ENCODE measurements at places on chromosomes 13 and 19. TPM values are rescaled to one million over a fixed set of nuclear protein-coding genes. Genes with fewer than 3 reads are reported as not detected.
A peak's percentile ranks its signal among the peaks of the same experiment; 100 is the strongest.

DNA sequence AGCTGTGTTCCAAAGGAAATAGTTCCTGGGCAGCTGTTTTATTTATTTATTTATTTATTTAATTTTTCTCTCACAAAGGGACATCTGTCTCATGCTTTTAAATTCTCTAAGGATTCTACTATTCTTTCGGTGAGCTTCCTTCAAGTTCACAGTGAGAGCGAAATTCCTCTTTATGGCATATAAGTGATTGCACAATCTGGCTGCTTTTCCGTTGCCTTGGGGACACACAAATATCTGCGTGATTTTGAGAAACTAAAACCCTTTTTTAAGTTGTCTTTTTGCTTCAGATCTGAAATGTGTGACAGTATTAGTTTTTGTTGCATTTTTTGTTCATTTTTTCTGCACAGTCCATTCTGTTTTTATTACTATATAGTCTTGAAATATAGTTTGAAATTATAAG lies 19.2 kb downstream of the ZNF486 start:
- no peak for DNase-seq

DNA sequence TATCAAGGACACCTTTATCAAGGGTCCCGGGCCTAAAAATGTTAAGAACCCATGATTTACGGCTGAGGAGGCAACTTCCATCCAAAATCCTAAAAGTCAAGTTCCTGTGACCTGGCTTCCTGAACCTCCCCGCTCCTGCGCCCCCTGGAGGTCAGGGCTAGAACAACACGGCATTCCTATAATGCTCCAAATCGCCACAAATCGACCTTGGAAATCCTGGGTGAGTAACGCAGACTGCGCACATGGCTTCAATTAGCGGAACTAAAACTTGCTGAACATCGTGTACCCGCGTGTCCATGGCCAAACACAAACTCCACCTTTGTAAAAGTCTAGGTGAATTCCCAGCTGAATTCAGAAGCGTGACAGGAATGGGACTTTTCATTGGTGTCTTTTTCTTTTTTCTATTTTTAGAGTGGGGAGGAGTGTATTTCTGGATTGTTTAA lies 4.3 kb upstream of the C5AR1 start:
- no peak for DNase-seq

- DNase-seq = no peak
These were observed 121.7 kb downstream of the ZNF429 start for GRCh38 chr19:21626924-21627697.

DNA sequence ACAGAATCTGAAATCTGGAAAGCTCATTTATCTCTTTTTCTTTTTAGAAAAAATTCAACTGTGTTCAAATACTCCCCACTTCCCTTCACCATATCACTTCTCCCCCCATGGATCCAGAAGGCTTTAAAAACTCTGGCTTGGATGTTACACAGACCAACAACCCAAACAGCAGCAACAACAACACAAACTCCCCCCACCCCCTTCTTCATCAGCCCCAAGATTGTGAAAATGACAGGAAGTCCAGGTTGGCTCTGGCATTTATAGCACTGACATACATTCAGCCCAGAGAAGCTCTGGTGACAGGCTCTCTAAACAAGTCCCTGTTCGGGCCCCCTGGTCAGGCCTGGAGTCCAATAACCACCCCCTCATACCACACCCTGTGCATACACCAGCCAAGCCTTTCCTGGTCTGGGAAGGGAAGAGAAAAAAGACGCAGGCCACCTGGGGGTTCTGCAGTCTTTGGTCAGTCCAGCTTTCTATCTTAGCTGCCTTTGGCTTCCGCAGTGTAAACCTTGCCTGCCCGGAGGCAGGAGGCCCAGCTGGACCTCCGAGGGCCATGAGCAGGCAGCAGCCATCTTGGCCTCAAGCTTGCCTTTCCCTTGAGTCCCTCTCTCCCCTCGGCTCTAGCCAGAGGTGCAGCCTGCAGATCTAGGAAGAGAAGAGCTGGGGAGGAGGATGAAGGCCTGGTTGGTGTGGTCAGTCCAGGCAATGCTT lies 6.8 kb downstream of the CDX2 start:
- no peak for DNase-seq

GRCh38 chr13:113110852-113111315 lies 5.3 kb downstream of the F7 start:
- peak; percentile 10 for DNase-seq

DNA sequence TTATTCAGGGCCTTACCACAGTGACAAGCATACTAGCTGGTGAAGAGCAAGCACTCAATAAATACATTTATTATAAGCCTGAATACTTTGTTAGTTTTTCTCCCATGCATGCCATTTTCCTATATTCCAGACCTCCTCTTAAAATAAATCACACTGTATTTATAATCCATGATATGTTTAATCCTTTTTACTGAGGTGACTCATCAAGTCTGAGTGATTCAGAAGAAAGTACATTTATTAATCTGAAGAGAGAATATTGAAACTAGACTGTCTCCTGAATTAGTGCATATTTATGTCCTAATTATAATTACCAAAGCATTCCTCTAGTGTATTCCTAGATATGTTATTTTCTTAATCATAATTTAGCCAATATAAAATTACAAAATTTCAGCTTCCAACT lies 323.3 kb downstream of the NALCN start:
- DNase-seq = no peak

DNA sequence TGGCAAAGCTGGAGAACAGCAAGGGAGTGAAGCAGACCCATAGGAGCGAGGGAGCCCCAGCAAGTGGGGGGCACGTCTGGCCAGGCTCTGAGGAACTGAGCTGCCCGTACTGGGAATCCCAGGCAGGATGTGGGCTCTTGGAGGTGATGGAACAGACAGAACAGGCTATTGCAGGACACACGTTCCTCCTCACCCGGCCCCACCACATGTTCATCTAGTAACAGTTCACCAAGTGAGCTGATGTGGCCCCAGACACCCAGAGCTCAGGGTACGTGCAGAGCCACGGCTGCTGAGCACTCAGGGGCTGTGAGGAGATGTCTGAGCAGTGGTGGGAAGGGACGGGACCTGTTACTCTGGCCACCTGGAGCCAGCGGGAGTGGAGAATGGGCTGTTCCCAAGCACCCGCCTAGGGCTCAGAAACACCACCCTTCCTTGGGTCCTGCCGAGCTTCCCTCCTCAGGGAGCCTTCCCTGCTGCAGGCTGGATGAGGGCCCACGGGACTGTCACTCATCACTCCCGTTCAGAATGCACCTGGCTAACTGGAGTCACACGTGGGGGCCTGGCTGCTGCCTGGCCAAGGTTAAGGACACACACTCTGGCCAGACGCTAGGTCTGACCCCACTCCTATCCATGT lies 18.4 kb downstream of the ELL start:
- no peak for DNase-seq

CYP4F8 gene
- total RNA-seq = under 0.01 TPM

C5AR2 gene
- 0.81 TPM for total RNA-seq

CGB8 gene
- total RNA-seq = not detected

Data from hematopoietic multipotent progenitor cell (in vitro differentiated cells).